ENCODE measurements at places on chromosomes 5 and 9.
A peak's percentile ranks its signal among the peaks of the same experiment; 100 is the strongest.

GRCh38 chr9:69943148-69943806 is 100.4 kb upstream of the MAMDC2 start:
- no peak for DNase-seq

DNA sequence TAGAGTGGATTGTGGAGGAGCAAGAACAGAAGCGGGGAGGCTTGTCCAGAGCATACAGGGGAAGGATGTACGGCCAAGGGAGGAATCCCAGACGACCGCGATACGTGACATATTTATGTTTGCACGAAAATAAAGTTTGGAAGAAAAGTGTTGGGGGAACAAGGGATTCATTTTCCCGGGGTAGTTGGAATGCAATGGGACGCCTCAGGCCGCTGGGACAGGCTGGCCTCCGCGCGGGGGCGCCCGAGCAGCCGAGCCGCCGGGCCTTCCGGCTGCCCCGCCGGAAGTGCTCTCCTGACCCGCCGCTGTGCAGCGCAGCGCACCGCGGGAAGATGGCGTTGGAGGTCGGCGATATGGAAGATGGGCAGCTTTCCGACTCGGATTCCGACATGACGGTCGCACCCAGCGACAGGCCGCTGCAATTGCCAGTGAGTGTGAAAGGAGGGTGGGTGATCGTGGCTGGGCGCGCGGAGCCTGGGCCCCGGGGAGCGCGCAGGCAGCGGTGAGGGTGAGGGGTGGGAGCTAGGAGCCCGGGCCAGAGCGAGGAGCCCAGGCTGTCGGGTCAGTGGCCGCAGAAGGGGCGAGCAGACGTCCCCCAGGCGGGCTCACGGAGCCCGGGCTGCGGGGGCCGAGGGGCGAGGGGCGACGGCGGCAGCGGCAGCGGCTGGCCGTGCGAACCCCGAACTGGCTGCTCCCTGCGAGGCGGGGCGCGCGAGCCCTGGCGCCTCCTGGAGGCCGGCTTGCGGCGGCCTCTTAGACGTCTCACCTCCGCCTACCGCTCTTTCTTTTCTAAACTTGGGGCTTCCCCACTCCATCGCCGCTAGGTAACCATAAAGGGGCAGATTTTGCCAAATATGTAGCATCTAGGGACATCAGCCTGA is at the start of gene PHAX:
TSS of gene PHAX (plus strand) at position 317 of the 881 bp plus-strand sequence. CDS start at position 333, 16 bp downstream.
- DNase-seq, result peak; percentile 71

GRCh38 chr9:134371731-134372130 is 45.5 kb downstream of the RXRA start:
- DNase-seq, result no peak

- DNase-seq, result no peak
These were observed 69.0 kb upstream of the FAM169A start for GRCh38 chr5:74934949-74935751.

DNA sequence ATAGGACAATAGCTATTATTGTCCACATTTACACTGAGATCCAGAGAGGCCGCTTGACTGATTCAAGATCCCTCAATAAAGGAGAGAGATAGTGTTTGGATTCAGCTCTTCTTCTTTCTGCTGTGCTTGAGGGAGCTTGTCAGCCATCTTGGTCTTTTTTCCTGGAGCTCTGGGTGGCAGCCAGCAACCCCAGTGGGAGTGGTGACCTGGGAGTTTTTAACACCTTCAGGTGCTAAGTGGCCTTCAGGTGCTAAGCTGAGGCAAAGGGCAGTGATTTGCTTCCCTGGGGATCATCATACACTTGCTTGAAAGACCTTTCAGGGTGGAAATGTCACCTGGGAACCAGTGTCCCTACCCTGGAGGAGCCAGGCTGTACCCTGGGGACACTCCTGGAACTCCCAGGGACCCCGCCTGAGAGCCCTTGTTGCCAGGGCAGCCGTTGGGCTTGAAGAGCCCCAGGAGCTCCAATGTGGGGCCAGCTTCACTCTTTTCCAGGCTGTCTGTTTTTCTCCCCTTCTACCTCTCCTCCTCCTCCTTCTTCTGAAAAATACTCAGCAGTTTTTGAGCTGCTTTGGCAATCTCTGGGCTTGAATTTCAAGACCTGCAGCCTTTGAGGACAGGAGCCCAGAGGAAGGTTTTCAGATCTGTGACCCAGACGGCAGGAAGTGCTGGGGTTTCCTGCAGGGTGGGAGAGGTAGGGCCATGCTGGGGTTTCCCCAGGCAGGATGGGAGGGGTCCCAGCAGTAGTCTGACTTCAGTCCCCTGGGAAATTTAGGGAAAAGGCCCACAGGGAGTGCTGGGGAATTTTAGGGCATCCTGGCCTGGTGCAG is 59.7 kb downstream of the FGF18 start:
- no peak for DNase-seq

- no peak for DNase-seq
These were observed 43.0 kb downstream of the SEMA6A start for GRCh38 chr5:116531635-116532034.

DNA sequence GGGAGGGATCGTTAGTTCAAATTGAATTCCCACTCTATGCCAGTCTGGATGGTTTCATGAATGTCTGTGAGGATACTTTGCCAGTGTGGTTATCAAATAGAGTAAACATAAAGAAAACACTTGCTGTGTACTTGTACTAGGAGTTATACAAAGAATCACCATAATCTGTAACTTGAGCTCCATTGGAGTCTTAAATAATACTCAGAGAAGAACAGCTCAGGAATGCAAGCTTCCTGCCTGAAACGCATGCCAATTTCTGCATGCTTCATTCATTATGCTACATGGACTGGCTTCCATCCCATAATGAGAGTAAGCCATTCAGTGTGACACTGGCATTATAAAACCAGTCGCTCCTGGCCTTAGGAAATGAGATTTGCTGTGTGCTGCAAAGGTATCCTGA is 351.4 kb downstream of the SEMA5A start:
- no peak for DNase-seq

GRCh38 chr5:158802941-158803341 is 296.8 kb downstream of the EBF1 start:
- DNase-seq, result no peak
